Fibroblast of lung (primary cell): ENCODE measurements at places on chromosomes 13 and 19. TPM values are rescaled to one million over a fixed set of nuclear protein-coding genes. Genes with fewer than 3 reads are reported as not detected.

DNA sequence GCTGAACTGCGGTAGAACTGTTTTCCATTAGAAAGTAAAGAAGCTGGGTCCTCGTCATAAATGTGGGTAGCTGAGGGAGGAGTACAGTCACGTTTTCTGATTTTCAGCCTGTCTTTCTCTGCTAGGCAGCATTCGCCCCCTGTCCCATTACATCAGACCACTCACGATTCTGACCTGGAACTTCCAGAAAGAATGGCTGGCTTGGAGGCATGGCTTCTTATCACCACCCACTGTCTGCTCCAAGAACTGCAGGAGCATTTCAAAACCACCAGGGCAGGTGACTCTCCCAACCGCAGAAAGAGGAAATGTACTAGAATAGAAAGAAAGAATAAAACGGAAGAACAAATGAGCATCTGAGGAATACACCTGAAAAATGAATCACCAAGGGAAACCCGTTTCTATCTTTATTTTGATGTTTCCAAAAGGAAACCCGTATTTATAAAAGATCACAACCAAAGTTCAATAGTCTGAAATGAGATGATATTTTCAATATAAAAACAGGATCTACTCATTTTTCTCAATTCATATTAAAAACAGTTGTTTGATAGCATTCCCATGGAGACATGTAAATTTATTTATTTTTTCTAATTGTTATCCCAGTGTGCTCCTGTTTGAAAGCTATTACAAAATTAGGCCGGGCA, 22.1 kb upstream of the POMP start:
- no peaks in the 10 kb centered on the region for H3K36me3 ChIP-seq
- peak; percentile 69 for DNase-seq
- no peak overlapping the region for H3K27ac ChIP-seq
- no peaks in the 10 kb centered on the region for H3K27me3 ChIP-seq
- H3K4me3 ChIP-seq, result no peak overlapping the region
- peaks cover 4% of the 10 kb centered on the region for H3K4me1 ChIP-seq

DNA sequence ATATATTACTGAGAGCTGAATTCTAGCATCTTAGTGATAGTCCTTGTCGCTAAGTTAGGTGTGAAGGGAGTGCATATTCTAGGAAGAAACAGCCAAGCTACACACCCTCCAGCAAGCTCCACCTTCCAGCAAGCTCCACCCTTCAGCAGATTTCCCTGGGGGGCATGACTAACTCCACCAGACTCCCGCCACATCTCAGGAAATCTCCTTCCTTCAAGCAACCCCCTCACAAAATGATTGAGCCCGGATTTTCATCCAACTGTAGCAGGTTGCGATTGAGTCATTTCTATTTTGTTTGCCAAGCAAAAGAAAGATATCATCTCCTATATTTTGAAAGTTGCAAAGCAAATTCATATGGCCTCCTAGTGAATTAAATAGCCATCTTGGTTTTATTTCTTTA, 162.1 kb upstream of the TMTC4 start:
- H3K4me1 ChIP-seq, result no peaks in the 10 kb centered on the region
- H3K4me3 ChIP-seq, result no peak overlapping the region
- DNase-seq, result peak; percentile 45
- no peak overlapping the region for H3K27ac ChIP-seq
- no peaks in the 10 kb centered on the region for H3K27me3 ChIP-seq

DNA sequence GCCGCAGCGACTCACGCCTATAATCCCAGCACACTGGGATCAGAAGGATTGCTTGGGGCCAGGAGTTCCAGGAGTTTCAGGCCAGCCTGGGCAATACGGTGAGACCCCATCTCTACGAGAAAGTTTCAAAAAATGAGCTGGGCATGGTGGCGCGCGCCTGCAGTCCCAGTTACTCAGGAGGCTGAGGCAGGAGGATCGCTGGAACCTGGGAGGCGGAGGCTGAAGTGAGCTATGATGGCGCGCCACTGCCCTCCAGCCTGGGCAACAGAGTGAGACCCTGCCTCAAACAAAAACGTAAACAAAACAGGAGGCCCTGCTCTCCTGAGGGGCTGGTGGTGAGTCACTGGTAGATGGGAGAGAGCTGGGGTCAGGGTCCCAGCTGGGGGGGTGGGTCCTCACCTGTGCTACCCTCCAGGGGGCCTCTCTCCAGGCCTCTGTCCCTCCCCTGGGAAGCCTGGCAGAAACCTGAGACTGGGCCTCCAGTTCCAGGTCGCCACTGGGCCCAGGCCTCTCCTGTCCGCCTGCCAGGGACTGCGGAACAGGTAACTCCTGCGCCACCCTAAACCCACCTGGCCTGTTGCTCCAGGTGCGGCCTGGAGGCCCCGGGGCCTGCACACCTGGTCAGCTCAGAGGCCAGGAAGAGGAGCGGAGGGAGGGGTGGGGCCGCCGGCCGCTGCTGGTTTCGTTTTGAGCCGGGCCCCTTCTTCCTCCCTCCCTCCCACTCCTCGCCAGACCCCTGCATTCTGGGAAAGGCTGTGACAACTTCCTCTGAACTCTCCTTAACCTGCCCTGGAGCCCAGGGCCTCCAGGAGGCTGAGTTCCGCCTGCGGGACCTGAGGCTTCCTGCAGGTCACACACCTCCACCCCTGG, 17.2 kb upstream of the ZBTB7A start:
- no peak overlapping the region for H3K27ac ChIP-seq
- H3K27me3 ChIP-seq, result no peaks in the 10 kb centered on the region
- H3K4me3 ChIP-seq, result no peak overlapping the region
- no peak for DNase-seq
- no peaks in the 10 kb centered on the region for H3K36me3 ChIP-seq

NLRP11 gene
- under 0.01 TPM in 2 replicates for total RNA-seq

KLK13 gene
- not detected in 2 replicates for total RNA-seq

ZNF541 gene
- 0.17 TPM in 1 of 2 replicates, not detected in the other for total RNA-seq
